ENCODE measurements at places on chromosomes 4 and X. TPM values are rescaled to one million over a fixed set of nuclear protein-coding genes. Genes with fewer than 3 reads are reported as not detected.

The NLGN3 gene
- polyA plus RNA-seq: 11.7 TPM

The PABPC4L gene
- polyA plus RNA-seq: not detected

The MAGIX gene
- 12.2 TPM for polyA plus RNA-seq

The GPAT3 gene
- not detected for polyA plus RNA-seq

The IL2 gene
- not detected for polyA plus RNA-seq

The WDFY3 gene
- 39.8 TPM for polyA plus RNA-seq

The TMEM156 gene
- polyA plus RNA-seq: not detected

The FAM133A gene
- polyA plus RNA-seq: 4.9 TPM

The GLRA2 gene
- polyA plus RNA-seq: 18.6 TPM

The USP17L26 gene
- polyA plus RNA-seq: not detected

The SYNPO2 gene
- polyA plus RNA-seq: 0.10 TPM

The CT45A2 gene
- not detected for polyA plus RNA-seq

The SCRG1 gene
- polyA plus RNA-seq: 0.64 TPM

The DMRTC1 gene
- polyA plus RNA-seq: not detected

The GAB3 gene
- polyA plus RNA-seq: 0.06 TPM

The VCX2 gene
- polyA plus RNA-seq: not detected

The CT45A3 gene
- not detected for polyA plus RNA-seq

The NUP62CL gene
- polyA plus RNA-seq: 3.4 TPM

The COL4A5 gene
- 3.9 TPM for polyA plus RNA-seq

The ANTXR2 gene
- 31.7 TPM for polyA plus RNA-seq

The RGS12 gene
- polyA plus RNA-seq: 66.4 TPM

The PHOX2B gene
- not detected for polyA plus RNA-seq

The CAPN6 gene
- polyA plus RNA-seq: 0.46 TPM

The DUSP9 gene
- polyA plus RNA-seq: 0.94 TPM

The BEND2 gene
- polyA plus RNA-seq: not detected

The SOX3 gene
- polyA plus RNA-seq: 1.2 TPM

The MAGEA12 gene
- polyA plus RNA-seq: not detected

The PAGE1 gene
- polyA plus RNA-seq: not detected

The MGARP gene
- polyA plus RNA-seq: 1.9 TPM

The POU4F2 gene
- not detected for polyA plus RNA-seq

The NDNF gene
- polyA plus RNA-seq: 4.3 TPM

The FAM47E gene
- polyA plus RNA-seq: 3.7 TPM

The KDM6A gene
- polyA plus RNA-seq: 25.1 TPM

The RTL5 gene
- 16.8 TPM for polyA plus RNA-seq

The CENPVL1 gene
- polyA plus RNA-seq: 3.2 TPM

The ZNF630 gene
- polyA plus RNA-seq: 1.5 TPM

The NIPAL1 gene
- 0.52 TPM for polyA plus RNA-seq

The TEX13D gene
- not detected for polyA plus RNA-seq

The GPR34 gene
- not detected for polyA plus RNA-seq

The HSD17B13 gene
- not detected for polyA plus RNA-seq

The IRS4 gene
- 3.8 TPM for polyA plus RNA-seq

The PRRG3 gene
- not detected for polyA plus RNA-seq

The SRPX2 gene
- polyA plus RNA-seq: 0.59 TPM

The PNMA5 gene
- 1.0 TPM for polyA plus RNA-seq

The GPR119 gene
- not detected for polyA plus RNA-seq

The HTRA3 gene
- polyA plus RNA-seq: not detected

The SSX4 gene
- not detected for polyA plus RNA-seq

The ASMT gene
- 1.8 TPM for polyA plus RNA-seq

The DDIT4L gene
- polyA plus RNA-seq: not detected

The P2RY10 gene
- not detected for polyA plus RNA-seq
